ENCODE measurements at places on chromosomes 1 and 21.
A peak's percentile ranks its signal among the peaks of the same experiment; 100 is the strongest.

GRCh38 chr1:204858363-204858821 lies 12.3 kb upstream of the NFASC start:
- no peak for DNase-seq

GRCh38 chr1:20787840-20788795 lies 1.0 kb upstream of the HP1BP3 start:
- DNase-seq, result peak; percentile 61

- no peak for DNase-seq
Observed at GRCh38 chr1:89539128-89539527, 14.5 kb downstream of the LRRC8B start.

DNA sequence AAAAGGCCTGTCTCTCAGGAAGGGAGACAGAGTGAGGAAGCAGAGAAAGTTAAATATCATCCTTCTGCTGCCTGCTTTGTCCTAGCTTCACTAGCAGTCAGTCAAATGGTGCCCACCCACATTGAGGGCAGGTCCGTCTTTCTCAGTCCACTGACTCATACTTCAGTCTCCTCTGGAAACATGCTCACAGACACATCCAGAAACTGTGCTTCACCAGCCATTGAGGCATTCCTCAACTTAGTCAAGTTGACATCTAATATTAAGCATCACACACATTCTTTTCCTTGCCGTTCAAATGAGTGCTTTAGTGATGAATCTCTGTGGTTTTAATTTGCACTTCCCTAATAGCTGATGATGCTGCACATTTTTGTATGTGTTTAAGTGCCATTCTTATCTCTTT lies 777.8 kb upstream of the PRMT6 start:
- DNase-seq, result peak; percentile 82
